ENCODE measurements at places on chromosomes 7 and 10. TPM values are rescaled to one million over a fixed set of nuclear protein-coding genes. Genes with fewer than 3 reads are reported as not detected.

GRCh38 chr10:98408799-98409198 lies 6.2 kb downstream of the PYROXD2 start:
- DNase-seq = no peak

GRCh38 chr7:141370650-141371049 lies 180.6 kb upstream of the AGK start:
- DNase-seq = no peak

DNA sequence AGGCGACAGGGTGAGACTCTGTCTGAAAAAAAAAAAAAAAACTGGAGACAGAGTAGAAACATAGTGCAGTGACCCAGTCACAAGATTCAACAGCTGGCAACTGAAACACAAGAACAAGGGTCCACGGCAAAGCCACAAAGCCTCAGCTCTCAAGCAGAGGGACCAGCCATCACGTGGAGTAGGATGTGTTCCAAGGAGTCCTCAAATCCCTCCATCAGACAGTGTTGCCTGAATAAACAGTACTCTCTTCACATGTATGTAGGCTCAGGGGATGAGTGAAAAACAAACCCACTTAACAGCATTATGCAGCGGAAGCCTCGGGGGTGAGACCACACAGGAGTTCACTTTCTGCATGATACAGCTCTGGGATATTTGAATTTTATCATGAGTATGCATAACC lies 62.0 kb downstream of the SLIT1 start:
- DNase-seq = no peak

GRCh38 chr10:127017541-127018297 lies 112.5 kb downstream of the DOCK1 start:
- peak; percentile 10 for DNase-seq

DNA sequence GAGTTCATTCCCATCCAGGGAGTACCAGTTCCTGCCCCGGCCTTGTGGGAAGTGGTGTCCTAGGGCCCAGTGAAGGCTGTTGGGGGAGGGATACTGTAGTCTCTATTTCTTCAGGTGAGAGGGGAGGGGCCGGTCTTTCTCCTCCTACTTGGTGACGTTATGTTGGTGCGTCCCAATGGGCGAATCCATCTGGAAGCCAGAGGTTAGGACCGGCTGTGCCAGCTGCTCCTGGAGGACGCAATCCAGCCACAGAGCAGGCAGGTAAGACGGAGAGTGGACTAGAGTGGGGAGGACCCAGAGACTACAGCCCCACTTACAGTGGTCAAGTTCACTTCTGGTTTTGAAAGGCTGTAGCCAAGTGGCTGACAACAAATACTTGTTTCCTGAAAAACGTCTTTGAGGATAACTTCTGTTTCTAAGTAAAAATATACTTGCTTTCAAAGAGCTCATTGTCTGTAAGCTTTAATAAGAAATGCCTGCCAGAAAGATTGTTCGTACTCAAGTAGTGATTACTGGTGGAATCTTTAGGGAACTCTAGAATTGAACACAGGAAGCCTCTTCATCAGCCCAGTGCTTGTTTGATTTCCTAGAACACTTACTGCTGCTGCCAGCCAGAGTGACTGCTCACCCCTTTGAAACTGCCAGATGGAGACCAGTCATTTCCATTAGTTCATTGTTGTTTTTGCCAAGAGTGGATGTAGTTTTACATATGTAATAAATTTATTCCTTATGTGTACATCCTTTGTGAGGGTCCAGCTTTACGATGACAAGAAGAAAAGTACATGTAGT lies 25.4 kb downstream of the RBM33 start:
- DNase-seq = no peak

- DNase-seq = no peak
These were observed 54.7 kb downstream of the CHRM2 start for GRCh38 chr7:136923111-136923667.

DNA sequence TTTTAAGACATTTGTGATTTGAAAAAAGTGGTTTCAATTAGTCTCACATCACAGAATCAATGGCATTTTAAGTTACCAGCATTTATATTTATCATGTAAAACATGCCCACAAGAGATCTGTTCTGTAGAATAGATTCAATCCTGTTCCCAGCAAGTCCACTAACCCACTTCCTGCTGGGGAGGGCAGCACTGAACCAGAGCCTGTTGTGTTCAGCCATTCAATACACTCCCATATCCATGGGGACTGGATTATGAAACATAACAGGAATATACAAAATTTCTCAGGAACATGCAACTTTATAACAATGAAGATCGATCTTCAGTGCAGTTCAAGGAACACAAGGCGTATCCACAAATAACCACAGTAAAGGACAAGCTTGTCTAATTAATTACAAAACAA lies 24.4 kb upstream of the ANK3 start:
- no peak for DNase-seq

DNA sequence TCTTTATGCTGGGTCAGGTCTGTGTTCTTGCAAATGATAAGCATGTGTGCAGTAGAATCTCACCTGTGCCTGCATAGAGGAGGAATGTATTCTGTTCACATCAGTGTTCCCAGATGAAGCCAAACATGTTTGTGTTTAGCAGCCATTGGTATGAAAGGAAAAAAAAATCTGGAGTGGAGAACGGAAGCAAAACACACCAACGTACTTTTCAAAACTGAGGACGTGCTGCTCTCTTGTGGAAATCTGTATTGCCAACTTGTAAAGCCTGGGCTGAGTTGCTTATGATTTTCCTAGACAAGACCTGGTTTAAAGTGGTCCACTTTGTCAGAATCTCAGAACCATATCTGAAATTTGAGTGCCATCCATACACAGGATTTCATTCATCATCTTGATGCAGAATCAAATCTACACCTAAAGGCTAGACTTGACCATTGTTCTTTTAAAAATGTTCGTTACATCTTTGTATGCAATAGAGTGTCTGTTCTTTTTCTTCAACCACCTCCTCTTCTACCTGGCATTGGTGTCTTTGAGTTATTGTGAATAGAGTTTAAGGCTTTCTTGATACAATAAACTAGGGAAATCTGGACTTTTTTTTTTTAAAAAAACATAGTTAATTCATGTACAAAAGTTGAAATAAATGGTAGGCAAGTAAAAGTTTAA lies 367.7 kb downstream of the PHF14 start:
- no peak for DNase-seq

GRCh38 chr7:41238851-41239331 lies 464.0 kb downstream of the INHBA start:
- no peak for DNase-seq

GRCh38 chr7:102152672-102153598 lies 133.7 kb upstream of the SH2B2 start:
- DNase-seq = no peak

DNA sequence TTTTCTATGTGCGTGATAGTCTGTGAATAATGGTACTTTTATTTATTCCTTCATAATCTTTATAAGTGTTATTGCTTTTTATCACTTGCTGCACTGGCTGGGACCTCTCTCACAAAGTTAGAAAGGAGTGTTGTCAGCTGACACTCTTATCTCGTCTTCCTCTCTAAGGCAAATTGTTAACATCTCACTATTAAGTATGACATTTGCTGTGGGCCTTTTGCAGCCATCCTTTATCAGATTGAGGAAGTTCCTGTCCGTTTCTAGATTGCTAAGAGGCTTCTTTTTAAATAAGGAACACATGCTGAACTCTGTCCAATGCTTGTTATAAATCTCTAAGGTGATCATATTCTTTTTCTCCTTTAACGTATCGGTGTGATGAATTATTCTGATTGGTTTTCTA lies 27.4 kb upstream of the DIP2C start:
- no peak for DNase-seq

DNA sequence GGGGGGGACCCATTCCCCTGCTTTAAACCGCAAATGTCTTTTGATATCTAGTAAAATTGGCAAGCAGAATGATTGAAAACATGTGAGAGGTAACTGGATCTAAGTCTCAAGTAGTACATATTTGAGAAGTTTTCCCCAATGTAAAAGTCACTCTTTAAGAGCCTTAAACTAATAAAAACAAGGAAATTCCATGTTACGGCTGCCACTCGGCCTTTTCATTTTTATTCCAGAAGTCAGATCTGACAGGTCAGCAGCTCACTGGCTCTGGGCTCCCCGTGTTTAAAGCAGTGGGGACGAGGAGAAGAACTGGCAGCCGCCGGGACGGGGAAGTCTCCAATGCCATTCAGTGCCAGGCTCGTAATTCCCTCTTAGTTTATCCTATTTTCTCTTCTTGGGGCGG lies 80.7 kb downstream of the CUX1 start:
- DNase-seq = no peak

GRCh38 chr7:158819571-158820203 lies 9.6 kb downstream of the ESYT2 start:
- DNase-seq = no peak

GRCh38 chr10:119817991-119818888 lies 54.4 kb downstream of the MCMBP start:
- peak; percentile 83 for DNase-seq

DNA sequence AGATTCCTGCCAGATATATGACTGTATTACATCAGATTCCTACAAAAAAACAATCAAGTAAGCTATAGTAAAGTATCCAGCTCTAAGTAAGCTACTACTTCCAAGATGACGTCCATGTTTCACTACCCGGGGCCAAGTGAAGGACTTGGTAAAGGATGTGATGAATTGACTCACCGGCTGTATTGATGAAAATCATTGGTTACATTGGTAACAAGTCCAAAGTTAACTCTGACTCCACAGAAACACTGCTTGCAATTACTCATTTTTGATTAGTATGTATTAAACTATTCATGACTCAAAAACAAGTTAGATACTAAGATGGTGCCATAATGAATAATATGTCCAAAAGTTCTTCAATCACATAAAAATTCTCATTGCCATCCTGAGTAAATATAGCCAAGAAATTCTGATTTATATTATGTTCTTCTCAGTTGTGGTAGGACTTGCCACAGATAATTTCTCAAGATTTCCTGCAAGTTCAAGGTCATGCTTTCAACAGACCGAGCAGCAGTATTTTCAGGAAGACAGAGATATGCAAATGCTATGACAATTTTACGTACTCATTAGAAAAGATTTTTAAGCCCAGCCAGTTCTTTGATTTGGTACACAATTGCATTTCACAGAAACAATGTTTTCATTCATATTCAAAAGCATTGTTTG lies 12.6 kb upstream of the DNAJC1 start:
- DNase-seq = no peak

GRCh38 chr10:50615658-50616057 lies 8.1 kb downstream of the SGMS1 start:
- DNase-seq = no peak

DNA sequence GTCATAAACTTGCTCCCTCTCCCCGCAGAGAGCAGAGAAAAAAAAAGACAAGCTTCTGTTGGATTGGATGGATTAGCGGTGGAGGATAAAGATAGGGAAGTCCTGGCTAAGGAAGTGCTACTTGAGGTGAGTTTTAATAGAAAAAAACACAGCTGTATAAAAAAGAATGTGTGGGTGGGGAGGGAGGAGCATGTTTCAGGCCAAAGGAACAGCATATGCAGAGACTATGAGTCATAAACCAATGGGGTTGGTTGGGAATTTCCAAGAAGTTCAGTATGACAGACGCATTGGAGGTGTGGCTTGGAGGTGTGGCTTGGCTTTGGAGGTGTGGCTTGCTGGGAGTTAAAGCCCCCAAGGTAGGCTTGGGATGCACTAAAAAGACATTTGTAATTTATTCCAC lies 103.0 kb upstream of the LSM8 start:
- no peak for DNase-seq

DNA sequence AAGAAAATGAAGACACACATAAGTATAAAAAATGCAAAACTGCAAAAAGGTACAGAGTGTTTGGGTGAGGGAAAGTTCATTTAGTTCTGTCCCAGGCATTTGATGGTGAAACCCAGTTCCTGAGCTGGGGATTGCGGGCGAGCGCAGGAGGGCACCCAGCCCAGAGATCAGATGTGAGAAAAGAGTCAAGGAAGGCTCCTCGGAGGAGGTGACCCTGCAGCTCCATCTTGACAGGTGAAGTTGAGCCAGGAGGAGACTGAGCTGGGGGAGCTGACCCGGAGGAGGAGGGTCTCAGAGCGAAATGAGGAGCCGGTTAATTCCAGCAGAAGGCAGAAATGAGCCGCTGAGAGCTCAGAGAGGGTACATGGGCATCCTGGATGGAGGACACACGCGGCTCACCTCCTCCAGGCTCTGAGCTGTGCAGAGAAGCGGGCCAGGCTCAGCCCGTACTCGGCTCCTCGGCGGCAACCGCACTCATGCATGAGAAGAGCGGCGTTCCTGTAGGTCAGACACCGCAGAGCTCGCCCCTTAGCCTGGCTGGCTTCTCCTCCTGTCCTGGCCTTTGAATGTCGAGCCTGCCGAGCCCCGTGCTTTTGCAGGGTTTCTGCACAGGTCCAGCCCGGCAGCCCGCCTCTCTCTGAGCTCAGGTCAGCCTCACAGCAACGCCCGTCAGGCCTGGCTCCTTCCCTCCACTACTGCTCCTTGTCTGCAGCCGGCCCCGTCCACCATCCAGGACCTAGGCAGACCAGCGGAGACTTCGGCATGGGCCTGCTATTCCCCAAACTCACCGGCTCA lies 9.5 kb upstream of the RAMP3 start:
- DNase-seq = peak; percentile 51

- DNase-seq = no peak
These were observed 50.0 kb upstream of the GTF2IRD1 start for GRCh38 chr7:74403521-74404387.

GRCh38 chr7:136555933-136556332 lies 312.5 kb upstream of the CHRM2 start:
- no peak for DNase-seq

- DNase-seq = no peak
These were observed 101.0 kb downstream of the PTPN20 start for GRCh38 chr10:47012214-47012613.

DNA sequence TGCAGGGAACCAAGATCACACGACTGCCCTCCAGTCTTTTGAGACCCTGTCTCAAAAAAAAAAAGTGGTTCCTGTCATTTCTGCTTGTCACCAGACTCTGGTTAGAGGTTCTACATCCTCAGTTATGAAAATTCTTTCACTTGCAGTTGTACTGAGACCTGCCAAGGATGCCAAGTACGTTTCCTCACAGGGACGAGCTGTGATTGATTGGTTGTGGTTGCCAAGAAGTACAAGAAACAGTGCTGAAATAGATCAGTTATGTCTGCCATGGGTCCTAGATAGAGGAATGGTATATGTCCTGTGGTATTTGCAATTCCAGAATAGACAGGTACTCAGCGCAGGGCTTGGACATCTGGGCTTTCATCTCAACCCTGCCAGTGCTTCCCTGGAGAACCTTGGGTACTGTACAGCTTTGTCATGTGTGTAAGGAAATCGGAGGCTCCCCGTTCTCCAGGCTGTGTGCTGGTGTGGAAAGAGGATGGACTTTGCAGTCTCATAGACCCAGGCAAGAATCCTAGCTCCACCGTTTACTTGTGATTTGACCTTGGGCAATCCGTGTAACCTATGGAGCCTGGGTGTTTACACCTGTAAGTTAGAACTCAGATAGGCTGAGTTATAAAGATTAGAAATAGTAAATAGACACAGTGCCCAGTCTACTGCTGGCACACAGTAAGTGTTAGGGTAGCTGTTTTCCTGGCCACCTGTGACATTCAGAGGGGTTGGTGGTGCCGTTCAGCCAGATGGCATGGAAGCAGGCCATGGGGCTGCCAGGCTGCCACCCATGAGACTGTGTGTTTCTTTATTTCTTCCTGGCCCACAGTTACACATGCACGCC lies 53.0 kb downstream of the COL13A1 start:
- no peak for DNase-seq

BPGM gene
- total RNA-seq = 28.2 TPM

C10orf62 gene
- not detected for total RNA-seq

ABCB4 gene
- total RNA-seq = 3.3 TPM

KRIT1 gene
- total RNA-seq = 54.3 TPM

SYPL1 gene
- 83.5 TPM for total RNA-seq

ZNF518A gene
- total RNA-seq = 33.4 TPM

Data from sciatic nerve (tissue), 2 donors.